ENCODE measurements at places on chromosomes 6 and 20.

DNA sequence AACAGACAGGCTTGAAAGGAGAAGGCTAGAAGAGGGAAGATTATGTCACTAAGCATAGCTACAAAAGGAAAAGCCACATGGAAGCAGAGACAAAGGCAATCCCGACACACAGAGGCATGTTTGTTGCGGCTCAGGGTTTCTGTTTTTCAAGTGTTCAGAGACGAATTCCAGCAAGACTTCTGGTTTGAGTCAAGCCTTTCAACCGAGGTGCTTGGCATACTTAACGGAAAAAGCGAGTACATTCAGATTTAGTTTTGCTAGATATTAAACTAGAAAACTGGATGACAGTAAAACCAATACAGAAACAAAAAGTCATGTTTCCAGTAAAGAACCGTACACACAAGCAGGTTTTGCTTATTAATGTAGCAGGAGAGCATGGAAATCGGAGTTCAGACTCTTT lies 27.2 kb downstream of the MCUR1 start:
- DNase-seq = no peak

GRCh38 chr6:41634657-41635056 lies 3.6 kb upstream of the MDFI start:
- DNase-seq = no peak

GRCh38 chr20:20317195-20317594 lies 50.7 kb upstream of the INSM1 start:
- DNase-seq = no peak

- DNase-seq = no peak
These were observed 252.5 kb downstream of the LAMA2 start for GRCh38 chr6:129135451-129135850.

- DNase-seq = no peak
These were observed 35.9 kb upstream of the LTV1 start for GRCh38 chr6:143807103-143807772.

DNA sequence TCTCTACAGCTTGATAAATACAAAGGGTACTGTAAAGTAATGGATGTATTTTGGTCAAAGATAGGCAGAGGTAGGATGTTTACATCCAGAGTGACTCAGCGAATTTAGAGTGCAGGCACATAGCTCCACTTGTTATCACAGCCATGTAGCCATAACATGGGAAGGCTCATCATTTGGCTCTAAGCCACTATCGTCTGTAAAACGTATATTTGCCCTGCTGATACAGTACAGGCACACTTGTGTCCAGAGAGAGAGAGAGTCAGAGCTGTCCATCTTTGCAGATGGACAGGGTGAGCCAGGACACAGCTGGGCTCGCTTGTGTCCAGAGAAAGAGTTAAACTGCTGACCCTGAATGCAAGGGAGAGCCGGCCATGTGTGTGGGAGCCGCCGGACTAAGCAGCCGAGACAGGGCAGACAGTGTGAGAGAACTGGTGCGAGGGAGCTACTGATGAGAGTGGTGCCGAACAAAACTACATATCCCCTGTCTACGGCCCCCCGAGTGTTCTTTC lies 619.0 kb downstream of the DOK5 start:
- no peak for DNase-seq

DNA sequence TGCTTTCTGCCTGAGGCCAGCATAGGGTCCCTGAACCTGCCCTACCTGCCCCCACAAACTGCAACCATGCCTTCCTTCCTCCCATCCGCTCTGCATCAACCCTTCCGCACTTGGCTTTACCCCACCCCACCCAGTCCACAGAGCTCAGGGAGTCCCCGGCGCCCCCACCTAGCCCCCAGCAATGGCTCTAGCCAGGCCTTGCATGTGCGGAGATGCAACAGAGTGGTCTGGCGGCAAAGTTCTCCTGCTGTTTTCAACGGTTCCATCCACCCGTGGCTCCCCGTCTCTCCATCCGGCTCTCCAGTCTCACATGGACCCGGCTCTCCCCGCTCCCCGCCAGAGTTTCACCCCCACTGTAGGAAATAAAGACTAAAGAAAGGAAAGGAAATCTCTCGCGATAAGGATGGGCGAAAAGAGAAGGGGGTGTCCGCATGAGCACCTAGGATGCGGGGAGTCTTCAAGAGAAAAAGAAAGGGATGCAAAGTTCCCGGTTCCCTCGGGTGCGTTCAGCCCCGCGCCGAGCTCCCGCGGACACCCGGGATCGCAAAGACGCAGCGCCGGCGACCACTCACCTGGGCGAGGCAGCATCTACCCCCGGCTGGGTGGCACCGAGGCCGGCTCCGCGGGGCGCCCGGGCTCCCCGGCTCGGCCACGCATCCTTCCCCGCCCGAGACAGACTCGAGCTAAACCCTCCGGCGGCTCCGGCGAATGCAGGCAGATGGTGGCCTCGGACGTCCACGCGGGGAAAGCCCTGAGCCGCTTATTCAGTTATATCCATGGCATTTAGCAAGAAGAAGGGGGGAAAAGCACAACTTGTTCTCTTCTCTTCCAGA lies 579 bp downstream of the LRFN2 start:
- DNase-seq = no peak

DNA sequence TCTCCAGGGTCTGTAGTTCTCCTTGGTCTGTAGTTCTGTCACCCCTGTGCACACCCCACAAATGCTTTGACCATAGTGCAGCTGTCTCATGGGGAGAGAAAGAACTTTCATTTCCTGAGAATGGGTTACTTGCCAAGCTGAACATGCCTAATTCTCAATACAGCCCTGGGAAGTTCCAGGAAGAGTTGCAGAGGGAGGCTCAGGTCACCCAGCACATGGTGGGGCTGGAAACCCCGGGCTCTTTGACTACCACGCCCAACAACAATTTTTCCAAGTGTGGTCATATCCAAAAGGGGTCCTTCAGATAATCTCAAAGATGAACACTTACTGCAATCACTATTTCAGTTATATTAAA lies 2.2 kb upstream of the PTPRA start:
- DNase-seq = no peak

DNA sequence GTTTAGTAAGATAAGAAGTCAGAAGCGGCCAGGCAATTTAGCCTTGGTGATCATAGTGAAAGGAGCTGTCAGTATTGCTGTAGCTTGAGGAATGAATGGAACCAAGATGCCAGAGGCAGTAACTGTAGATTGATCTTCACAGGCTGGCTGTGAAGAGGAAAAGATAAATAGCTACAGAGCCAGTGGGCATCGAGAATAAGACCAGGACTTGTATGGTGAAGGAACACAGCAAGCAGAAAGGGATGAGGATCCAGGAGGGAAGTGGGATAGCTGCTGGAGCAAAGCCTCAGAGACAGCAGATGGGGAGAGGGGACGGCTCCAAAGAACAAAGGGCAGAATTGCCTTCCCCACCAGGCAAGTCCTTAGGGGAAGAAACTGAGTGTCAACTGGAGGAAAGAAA lies 294.4 kb upstream of the PLN start:
- DNase-seq = no peak

DNA sequence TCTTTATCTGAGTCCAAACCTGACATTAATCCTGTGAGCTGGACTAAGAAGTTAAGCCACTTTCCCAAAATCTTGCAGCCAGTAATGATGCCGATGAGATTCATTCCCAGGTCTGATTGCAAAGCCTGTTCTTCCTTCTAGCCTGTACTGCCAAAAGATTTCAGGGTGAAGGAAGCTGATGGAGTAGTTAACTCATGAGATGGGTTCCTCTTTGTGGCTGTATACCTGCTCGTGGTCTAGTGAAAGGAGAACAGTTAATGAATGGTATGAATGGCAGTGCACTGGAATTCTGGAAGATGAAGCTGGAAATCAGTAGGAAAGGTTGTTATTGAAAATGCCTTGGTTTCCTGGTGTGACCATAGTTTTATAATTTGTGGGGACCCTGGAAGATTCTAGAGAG lies 112.0 kb downstream of the FYN start:
- no peak for DNase-seq

DNA sequence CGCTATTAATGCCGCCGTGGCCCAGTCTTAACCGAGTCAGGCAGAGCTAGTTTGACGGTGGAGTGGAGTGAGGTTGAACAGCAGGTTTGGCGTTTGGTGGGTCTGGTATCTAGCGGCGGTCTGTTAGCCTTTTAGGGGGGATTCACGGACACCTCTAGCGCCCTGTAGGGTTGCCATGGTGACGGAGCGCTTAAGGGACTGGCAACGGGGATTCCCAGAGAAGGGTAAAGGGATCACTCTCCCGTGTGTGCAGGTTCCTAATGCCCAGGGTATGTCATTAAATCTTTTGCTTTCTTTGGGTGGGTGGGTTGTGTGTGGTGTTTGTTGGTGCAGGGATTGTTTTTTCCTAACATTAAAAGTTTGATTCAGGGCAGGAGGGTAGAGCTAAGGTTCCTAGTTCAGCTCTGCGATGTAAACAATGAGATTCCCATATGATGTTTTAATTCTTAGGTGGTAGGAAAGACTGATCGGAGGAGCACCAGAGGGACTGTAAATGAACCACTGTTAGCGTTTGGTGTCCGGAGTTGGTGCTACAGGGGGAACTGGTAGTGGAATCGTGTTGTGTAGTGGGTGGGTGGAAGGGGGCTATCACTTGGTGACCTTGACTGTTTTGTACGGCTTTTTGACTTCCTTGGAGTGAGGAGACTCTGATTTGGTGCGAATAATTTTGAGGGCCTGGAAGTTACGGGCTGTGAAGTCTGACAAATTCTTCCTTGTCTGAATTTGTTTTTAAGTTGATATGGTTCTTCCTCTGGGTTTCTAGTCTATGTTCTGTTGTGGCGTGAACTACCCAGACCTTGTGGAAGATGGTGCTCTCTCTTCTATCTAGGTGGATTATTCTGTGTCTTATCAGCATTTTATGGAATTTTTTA lies 5.0 kb downstream of the BRD2 start:
- DNase-seq = no peak

DNA sequence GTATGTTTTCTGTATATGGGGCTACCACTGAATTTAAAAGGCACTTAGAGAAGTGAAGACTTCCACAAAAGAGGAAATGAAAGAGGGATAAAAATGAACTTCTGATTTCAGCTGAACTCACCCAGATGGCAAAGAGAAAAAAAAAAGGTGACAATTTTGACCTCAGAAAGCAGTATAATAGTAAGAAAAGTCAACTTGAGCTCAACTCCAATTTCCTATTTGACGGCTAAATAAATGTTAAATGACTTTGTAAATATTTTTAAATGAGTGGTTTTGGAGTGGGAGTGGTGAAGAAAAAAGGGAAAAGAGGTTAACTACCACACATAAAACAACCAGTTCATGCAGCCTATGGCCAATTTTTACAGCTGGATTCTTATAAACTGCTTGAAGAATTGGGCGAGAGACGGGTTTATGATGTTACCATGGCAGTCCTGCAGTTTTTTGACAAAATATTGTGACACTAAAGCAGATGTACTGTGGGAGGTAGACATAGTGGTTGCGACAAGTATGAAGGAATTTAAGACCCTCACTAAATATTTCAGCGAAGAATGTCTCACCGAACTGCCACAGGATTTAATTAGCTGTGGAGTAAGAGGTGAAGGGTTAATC lies 49.8 kb upstream of the ADTRP start:
- no peak for DNase-seq

- DNase-seq = no peak
These were observed 5.9 kb upstream of the NUP153 start for GRCh38 chr6:17712576-17712975.

GRCh38 chr6:46888031-46888430 lies 33.7 kb downstream of the ADGRF5 start:
- DNase-seq = no peak

DNA sequence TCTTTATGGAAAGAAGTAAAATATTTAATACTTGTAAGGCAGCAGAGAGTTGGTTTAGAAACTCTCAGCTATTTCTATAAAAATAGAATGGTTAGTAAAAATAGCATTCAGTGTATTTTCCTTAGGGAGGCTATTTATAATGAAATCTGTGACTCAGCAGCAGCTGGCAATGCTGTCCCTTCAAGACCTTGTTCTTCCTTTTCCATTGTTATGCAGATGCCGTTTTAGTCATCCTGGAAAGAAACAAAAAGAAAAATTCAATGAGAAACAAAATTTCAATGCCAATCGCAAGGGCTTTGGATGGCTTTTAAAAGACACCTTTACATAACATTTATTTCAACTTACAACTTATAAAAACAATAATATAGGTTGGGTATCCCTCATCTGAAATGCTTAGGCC lies 17.5 kb downstream of the MPC1 start:
- no peak for DNase-seq

GRCh38 chr6:46909371-46909770 lies 12.4 kb downstream of the ADGRF5 start:
- no peak for DNase-seq

GRCh38 chr6:99512033-99512432 lies 3.2 kb downstream of the USP45 start:
- DNase-seq = no peak

DNA sequence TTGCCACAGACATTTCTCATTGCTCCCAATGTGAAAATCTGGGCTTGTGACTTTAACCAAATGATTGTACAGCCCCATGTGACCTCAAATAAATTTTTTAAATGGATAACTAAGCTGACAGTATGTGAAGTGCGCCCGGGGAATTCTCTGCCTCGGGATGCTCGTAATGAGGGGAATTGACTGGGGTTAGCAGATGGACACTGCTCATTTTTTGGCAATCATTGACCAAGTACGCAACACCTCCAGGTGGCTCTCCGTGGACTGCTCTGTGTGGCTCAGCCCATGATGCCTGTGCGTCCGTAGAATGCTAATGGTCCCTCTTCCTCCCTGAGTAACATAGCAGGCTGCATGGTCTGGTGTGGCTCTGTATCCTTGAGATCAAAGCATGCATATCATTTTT lies 42.4 kb downstream of the FARS2 start:
- no peak for DNase-seq

GRCh38 chr20:46683668-46683938 lies 5.6 kb downstream of the TP53RK start:
- DNase-seq = no peak

GRCh38 chr6:117547688-117548621 lies 54.4 kb downstream of the GOPC start:
- no peak for DNase-seq

GRCh38 chr20:10921491-10922010 lies 247.8 kb upstream of the JAG1 start:
- DNase-seq = no peak

DNA sequence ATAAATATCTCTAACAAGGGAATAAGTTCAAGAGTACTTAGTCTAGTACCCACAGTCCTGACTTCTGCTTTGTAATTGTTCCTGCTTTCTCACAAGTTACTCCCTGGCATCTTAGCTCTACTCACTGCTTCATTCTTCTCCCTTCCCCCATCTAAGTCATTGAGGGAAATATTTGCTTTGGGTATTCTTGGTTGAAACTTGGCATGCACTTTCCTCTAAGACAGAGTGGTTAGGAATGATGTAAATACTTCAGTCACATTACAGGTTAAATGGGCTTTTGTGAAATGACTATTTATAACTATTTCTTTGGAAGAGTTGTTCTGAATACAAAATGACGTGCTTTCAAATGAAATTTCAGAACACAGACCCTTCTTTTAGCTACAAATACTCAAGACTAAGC lies 67.7 kb upstream of the PLEKHG1 start:
- no peak for DNase-seq

GRCh38 chr6:3739311-3739897 lies 12.1 kb downstream of the PXDC1 start:
- DNase-seq = no peak

- no peak for DNase-seq
These were observed 10.0 kb downstream of the TXNDC5 start for GRCh38 chr6:7900621-7901020.

GRCh38 chr6:147974376-147974775 lies 368.3 kb upstream of the SASH1 start:
- no peak for DNase-seq
